ENCODE measurements at places on chromosomes 16 and 17.

GRCh38 chr17:32266389-32267301 is 1.0 kb downstream of the RHBDL3 start:
- no peak for DNase-seq

DNA sequence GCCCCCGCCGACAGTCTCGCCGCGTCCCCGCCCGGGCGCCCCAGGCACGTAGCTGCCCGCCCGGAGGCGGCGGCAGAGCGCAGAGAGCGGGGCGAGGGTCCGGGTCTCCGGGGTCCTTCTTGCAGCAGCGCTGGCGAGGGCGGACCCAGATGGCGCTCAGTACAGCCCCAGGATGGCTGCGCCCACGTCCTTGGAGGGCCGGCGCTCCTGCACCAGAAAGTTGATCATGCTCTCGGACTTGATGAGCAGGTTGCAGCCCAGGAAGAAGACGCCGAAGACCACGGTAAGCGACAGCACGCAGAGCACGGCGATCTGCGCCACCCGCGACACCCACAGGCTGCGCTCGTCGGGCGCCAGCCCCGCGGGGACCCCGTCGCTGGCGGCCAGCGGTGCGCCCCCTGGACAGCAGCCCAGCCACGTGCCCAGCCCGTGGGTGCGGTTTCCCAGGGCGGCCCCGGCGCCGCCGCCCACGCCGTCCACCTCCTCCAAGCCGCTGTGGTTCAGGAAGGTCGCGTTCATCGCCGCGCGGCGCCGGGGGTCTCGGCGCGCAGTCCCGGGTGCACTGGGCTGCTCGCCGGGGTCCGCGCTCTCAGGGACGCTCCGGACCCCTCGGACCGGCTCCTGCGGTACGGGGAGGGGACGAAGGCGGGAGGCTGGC is 435 bp downstream of the RPRML start:
- no peak for DNase-seq

DNA sequence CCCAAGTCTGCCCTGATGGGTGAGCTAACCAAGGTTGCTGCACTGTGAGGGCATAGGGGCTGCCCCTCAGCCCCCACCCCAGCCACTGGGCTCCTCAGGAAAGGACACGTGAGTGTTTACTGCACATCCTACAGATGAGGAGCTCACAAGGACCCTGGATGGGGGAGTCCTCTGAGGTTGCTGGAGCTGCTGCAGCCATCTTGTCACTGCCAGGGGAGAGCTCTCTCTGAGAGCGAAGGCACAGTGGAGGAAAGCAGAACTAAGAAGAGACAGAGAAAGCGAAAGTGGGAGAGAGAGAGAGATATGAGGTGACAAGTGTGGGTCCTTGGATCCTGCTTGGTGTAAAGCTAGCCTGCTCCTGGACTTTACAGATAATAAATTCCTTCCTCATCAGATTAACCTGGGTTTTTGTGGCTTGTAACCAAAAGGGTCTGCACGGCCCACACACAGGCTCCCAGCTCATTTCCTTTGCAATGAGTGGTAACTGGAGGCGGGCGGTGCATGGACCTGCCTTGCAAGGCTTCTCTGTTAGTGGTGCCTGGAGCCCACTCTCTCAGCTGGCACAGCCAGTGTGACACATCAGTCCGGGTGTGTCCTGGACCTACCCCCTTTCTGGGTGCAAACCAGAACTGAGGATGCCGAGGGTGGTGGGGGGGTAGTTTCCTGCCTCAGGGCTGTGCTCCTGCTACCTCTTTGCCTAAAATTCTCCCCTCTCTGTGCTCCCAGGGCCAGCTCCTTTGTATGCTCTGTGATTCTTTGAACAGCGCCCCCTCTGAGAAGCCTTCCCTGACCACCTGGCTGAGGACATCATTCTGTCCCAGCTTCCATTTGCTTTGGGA is 14.2 kb downstream of the SNX20 start:
- no peak for DNase-seq

GRCh38 chr17:7479213-7480088 is at the start of gene ZBTB4:
Gene ZBTB4, minus strand, starts transcription at chr17:7479631. Its CDS starts 12,830 bp downstream, at chr17:7466801.
- peak; percentile 62 for DNase-seq

- DNase-seq = peak; percentile 59
Observed at GRCh38 chr17:50956750-50957523, 90.8 kb upstream of the TOB1 start.

DNA sequence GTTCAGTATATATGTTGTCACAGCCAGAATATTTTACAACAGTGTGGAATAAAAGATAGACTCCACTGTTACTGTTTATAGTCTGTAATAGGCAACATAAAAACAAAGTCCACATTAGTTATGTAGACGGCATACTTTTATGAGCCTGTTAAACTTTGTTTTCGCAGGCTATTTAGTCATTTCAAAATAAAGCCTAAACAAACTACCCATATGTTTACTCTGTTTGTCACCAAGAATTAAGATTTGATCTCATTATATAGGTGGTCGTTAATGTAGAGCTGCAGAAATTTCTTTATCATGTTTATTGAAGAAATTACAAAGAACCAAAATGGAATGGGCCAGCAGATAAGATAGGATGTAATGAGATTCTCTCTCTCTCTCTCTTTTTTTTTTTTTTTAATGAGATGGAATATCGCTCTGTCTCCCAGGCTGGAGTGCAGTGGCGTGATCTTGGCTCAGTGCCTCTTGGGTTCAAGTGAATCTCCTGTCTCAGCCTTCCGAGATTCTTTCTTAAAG is 943.8 kb upstream of the SOX9 start:
- no peak for DNase-seq

DNA sequence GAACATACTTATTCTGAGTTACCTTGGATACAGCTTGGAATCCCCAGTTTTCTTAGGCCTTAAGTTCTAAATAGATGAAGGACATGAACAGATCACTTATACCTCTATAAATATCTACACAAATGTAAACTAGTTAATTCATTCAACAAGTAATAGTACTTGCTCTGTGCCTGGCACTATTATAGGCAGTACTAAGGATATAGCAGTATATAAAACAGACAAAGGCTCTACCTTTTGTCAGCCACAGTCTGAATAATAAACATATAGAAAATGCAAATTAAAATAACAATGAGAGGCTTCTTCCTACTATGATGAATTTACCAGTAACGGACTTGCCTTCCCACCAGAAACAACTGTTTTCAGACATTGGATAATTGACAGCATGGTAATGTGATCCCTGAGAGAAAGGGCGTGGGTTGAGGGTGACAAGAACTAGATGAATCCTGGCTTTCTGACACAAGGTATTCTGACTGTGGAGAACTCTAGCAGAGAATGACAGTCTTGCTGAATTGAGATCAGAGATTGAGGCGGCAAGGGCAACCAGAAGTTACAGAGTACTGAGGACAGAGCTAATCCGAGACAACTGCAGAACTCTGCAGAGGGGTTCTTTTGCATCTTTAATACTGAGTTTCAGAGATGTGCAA is 170.5 kb downstream of the TANC2 start:
- DNase-seq = no peak

DNA sequence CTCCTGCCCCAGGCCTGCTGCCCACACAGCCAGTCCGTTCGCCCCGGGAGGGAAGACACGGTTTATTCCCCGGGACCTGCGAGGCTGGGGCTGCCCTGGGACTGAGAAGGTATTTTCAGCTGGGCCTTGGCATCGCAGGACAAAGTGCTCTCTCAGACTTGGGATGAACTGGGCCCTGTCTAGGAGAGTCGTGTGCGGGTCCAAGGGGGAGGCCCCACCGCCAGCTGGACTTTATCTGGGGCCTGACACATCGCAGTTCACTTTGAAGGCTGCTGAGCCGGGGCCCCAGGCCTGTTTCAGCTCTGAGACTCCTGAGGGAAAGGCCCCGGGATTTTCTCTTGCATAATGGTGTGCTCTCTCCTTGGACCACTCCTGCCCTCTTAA is 6.8 kb downstream of the CRISPLD2 start:
- no peak for DNase-seq

GRCh38 chr16:56362706-56363105 is 62.6 kb downstream of the AMFR start:
- DNase-seq = no peak

- no peak for DNase-seq
Observed at GRCh38 chr16:50696575-50697420, 3.4 kb downstream of the NOD2 start.

DNA sequence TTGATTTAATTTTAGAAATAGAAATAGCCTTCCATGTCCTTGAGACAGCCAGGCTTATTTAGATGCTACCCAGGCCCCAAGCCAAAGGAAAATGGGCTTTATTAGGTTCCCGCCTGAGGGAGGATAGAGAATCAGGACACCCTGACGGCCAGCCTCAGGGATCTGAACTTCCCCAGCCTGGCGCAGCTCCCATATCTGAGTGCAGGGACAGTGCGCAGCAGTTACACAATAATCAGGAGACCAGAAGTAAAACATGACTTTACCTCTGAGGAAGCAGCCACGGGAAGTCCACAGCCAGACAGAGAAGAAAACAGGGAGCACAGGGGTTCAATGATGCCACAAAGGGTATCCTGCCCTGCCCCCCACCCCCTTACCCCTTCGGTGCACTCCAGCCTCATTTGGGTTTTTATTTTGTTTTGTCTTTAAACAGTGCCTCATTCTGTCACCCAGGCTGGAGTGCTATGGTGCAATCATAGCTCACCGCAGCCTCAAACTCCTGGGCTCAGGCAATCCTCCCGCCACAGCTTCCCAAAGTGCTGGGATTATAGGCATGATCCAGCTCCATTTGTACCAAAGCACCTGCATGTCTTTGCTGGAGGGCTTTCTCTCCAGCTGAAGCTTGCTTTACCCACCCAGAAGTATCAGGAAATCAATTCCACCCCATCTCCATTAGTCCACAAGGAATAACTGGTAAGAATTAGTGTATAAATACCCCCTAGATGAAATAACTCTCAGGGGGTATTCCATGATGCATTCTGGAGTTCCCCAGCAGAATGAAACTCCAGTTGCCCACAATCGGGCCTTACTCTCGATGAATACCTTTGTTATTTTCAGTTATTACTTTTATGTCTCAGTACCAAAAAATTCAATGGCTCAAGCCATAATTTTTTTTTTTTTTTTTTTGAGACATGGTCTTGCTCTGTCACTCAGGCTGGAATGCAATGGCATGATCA is 21.9 kb downstream of the ORC6 start:
- no peak for DNase-seq

DNA sequence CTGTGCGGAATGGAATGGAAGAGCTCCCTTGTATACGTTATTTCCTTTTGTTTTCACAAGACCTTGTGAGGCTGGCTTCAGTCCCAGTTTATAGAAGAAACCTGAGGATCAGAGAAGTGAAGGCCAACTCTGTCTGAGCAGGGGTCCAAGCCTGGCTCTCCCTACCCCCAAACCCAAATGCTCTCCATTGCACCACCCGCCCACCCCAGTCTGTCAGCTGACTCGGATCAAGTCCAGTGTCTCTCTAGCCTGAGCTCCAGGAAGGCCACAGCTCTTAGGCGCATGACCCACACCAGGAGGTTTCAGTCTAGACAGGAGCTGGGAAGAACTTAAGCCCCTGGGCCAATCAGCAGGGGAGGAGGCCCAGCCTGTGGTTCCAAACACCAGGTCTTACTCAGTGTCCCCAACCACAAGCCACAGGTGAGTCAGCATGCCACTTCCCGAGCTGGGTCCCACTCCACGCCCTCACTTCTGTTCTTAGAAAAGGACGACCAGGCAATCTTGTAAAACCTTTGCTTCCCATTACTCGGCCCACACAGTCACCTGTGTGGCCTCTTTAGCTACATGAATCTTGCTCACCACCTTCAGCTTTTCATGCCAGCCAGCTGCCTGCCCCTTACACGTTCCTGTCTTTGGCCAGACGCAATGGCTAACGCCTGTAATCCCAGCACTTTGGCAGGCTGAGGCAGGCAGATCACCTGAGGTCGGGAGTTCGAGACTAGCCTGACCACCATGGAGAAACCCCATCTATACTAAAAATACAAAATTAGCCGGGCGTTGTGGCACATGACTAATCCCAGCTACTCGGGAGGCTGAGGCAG is 27.8 kb downstream of the TK2 start:
- peak; percentile 74 for DNase-seq

DNA sequence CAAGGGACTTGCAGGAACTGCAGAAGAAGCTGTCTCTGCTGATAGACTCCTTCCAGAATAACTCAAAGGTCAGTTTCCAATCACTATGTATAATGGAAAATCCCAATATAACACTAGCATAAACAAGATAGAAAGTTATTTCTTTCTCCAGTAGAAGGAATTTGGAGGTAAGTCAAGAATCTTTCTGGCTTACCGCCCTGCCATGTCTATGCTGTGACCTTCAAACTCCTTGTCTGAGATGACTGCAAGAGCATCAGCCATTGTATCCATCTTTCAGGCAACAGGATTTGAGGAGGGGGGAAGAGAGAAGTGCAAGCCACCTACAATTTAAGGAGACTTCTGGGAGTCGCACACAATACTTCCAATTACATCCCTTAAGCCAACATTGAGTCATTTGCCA is 2.7 kb downstream of the LDAF1 start:
- DNase-seq = no peak

- no peak for DNase-seq
Observed at GRCh38 chr17:71703701-71704100, 417.1 kb upstream of the SOX9 start.

DNA sequence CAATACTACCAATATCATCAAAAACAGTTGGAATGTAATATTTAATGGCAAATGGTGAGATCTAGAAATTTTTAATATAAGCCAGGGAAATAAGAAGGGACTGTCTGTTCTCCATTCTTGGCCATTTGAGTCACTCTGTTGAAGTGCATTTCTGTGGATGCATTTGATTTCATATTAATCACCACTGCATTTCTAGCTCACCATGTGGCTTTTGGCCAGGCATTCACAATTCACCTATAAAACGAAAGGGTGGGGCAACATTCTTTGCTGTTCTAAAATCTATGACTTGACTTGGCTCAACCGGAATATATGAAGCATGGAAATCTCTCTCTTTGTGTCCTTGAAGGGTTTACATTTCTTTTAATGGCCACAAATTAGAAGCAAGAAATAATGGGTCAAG is 483.0 kb downstream of the SLC39A11 start:
- DNase-seq = no peak

DNA sequence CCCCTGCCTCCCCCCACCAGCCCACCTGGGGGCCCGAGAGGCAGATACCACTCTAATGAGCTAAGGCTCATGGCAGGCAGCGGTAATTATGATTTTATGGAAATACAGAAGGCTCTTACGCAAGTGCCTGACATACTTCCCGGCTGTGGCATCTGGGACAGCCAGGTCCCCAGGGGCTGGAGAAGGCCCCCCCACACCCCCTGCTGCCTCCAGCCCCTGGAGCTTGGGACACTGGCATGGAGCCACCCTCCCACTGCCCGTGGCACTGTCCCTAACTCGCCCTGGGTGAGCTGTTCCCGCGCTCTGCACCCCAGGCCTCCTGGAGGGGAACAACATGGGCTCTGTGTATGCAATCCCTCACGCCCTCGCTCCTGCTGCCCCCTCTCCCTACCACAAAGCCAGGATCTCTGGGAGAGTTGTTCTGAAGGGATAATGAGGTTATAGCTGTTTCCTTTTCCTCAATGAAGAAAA is 5.4 kb upstream of the STAC2 start:
- DNase-seq = no peak
